Suprapubic skin (tissue), 4 donors: ENCODE measurements at places on chromosomes 12 and 14. TPM values are rescaled to one million over a fixed set of nuclear protein-coding genes. Genes with fewer than 3 reads are reported as not detected.

Gene ZBTB42
- 3.7 TPM for total RNA-seq

Gene PKP2
- 16.3 TPM for total RNA-seq

Gene GLI1
- total RNA-seq = not detected

Gene PAPLN
- total RNA-seq = 22.0 TPM

Gene KRT74
- 2.0 TPM for total RNA-seq

Gene SERPINA3
- total RNA-seq = 31.0 TPM

Gene SELPLG
- total RNA-seq = 2.7 TPM

Gene DTD2
- 34.9 TPM for total RNA-seq

Gene GPR132
- total RNA-seq = 2.7 TPM

Gene HOTAIR
- total RNA-seq = 1.4 TPM

Gene TAS2R9
- not detected for total RNA-seq

Gene CIROP
- total RNA-seq = not detected

Gene HCAR3
- total RNA-seq = 18.4 TPM

Gene CAPS2
- 5.2 TPM for total RNA-seq

Gene DEGS2
- 78.9 TPM for total RNA-seq

Gene OR8S1
- not detected for total RNA-seq

Gene KRT79
- total RNA-seq = 163 TPM

Gene DNAJC22
- 0.62 TPM for total RNA-seq

Gene STAC3
- total RNA-seq = 2.2 TPM

Gene SLC25A21
- not detected for total RNA-seq

Gene FAM234B
- 32.3 TPM for total RNA-seq

Gene AMN
- total RNA-seq = 11.8 TPM

Gene MARK3
- 44.6 TPM for total RNA-seq

Gene EID3
- 2.9 TPM for total RNA-seq

Gene SLC7A7
- total RNA-seq = 3.7 TPM

Gene ZNF84
- 41.9 TPM for total RNA-seq

Gene GUCY2C
- total RNA-seq = not detected

Gene LAG3
- 0.60 TPM for total RNA-seq

Gene RNU4-1
- total RNA-seq = not detected

Gene CYP46A1
- total RNA-seq = 2.0 TPM

Gene TM7SF3
- total RNA-seq = 108 TPM

Gene HSPB8
- total RNA-seq = 33.8 TPM

Gene FGD4
- total RNA-seq = 69.4 TPM

Gene PRB2
- not detected for total RNA-seq

Gene GPR135
- total RNA-seq = 5.9 TPM

Gene FGF23
- not detected for total RNA-seq

Gene TOGARAM1
- total RNA-seq = 13.5 TPM

Gene MOK
- 13.8 TPM for total RNA-seq

Gene SMIM41
- 0.51 TPM for total RNA-seq

Gene STAT6
- 348 TPM for total RNA-seq

Gene CEBPE
- not detected for total RNA-seq

Gene PSMD9
- 102 TPM for total RNA-seq

Gene SLC7A8
- 45.2 TPM for total RNA-seq

Gene LGR5
- total RNA-seq = 3.4 TPM

Gene HSPA2
- total RNA-seq = 70.8 TPM
